ENCODE measurements at places on chromosomes 2 and 18. TPM values are rescaled to one million over a fixed set of nuclear protein-coding genes. Genes with fewer than 3 reads are reported as not detected.

The ASXL3 gene
- polyA plus RNA-seq = not detected

The SPATA3 gene
- not detected for polyA plus RNA-seq

GRCh38 chr2:39156107-39156506, 35.3 kb upstream of the SOS1 start:
- DNase-seq = no peak
- no peaks in the 10 kb centered on the region for H3K4me1 ChIP-seq
- no peaks in the 10 kb centered on the region for H3K36me3 ChIP-seq
- no peak overlapping the region for H3K27ac ChIP-seq
- no peaks in the 10 kb centered on the region for H3K27me3 ChIP-seq

GRCh38 chr2:212254339-212254738, 284.3 kb downstream of the ERBB4 start:
- no peaks in the 10 kb centered on the region for H3K4me1 ChIP-seq
- no peaks in the 10 kb centered on the region for H3K27me3 ChIP-seq
- no peak overlapping the region for H3K4me3 ChIP-seq
- DNase-seq = no peak
- no peaks in the 10 kb centered on the region for H3K36me3 ChIP-seq

The TGFA gene
- not detected for polyA plus RNA-seq
